Stimulated activated CD8-positive, alpha-beta memory T cell treated with anti-CD3 and anti-CD28 coated beads, Interleukin-4, amount 100 ng/mL, for 1 hour (primary cell): ENCODE measurements at places on chromosomes 3 and 15.

GRCh38 chr15:71781179-71781964, 29.0 kb upstream of the NR2E3 start:
- DNase-seq, result no peak

DNA sequence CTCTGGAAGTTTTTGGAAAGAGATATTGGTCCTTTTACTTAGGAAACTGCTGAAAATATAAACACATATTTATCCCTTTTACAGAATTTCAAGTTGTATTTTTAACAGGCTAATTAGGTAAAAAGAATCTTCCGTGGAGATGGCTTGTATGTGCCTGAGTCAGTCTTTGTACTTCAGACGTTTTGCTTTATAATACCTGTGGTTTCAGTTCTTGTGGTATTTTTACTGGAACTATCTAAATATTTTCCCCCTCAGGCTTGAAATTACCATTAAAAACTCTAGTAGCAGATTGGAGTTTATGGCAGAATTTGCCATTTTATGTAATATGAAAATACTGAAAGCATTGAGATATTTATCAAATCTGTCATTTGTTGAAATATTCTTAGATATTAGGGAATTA, 151.6 kb upstream of the CGNL1 start:
- DNase-seq, result no peak

GRCh38 chr3:12490547-12490946, 6.3 kb downstream of the TSEN2 start:
- DNase-seq, result no peak

GRCh38 chr3:137121704-137122314, 164.0 kb downstream of the IL20RB start:
- DNase-seq, result no peak

DNA sequence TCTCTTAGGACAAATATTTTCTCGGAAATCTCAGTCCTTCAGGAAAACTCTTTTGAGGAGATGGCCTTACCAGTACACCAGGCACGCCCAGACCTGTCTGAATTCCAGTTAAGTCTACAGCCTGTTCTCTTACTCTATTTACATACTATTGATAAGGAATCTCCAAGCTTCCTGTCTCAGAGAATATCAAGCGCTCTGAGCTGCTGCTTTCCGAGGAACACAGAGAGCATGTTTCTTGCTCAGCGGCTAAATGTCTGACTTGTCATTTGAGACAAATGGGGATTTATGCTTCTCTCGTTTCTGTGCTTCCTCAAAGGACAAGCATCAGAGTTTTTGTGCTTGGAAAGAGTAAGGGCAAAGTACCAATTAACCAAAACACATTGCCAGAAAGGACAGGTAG, 112.4 kb upstream of the CCDC54 start:
- no peak for DNase-seq

- DNase-seq, result no peak
These were observed 959 bp downstream of the TPM1 start for GRCh38 chr15:63043335-63044076.

GRCh38 chr15:46413799-46414198, 779.0 kb downstream of the SQOR start:
- no peak for DNase-seq

DNA sequence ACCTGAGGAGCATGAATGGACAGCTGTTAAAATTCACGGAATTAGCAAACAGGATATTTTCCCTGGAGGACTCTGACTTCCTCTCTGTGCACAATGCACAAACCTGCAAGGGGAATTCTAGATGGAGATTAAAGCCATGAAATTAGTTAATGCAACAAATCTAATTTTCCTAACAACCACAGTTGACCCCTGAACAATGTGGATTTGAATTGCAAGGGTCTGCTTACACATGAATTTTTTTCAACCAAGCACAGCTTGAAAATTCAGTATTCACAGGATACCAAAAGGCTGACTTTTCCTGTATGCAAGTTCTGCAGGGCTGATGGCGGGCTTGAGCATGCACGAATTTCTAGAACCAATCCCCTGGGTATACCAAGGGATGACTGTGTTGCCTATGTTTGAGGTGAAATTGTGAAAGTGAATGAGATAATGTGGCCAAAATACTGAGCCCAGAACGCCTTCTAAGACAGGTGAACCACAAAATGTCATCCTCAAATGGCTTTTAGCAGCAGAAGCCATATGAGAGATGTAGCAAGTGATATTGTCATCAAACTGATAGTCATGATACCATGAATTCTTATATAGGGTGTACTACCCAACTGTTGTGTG, 52.5 kb downstream of the COL8A1 start:
- no peak for DNase-seq

GRCh38 chr3:10524270-10524669, 18.9 kb upstream of the ATP2B2 start:
- DNase-seq, result no peak

DNA sequence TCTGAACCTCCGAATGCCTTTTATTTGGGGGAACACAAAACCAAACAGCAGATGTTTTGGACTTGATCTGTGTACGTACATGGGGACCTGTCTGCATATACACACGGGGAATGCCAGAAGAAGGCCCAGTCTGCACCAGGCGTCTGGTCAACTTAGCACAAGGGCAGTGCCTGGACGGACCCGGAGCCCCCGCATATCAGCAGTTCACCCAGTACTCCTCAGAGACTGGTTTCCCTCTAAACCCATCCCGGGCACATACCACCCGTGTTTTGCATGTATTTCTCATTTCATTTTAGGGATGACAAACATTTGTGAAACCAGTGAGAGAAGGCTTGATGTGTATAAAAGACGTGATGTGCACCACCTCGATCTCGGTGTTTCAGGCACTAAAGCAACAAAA, 49.7 kb downstream of the KLHL25 start:
- DNase-seq, result no peak

DNA sequence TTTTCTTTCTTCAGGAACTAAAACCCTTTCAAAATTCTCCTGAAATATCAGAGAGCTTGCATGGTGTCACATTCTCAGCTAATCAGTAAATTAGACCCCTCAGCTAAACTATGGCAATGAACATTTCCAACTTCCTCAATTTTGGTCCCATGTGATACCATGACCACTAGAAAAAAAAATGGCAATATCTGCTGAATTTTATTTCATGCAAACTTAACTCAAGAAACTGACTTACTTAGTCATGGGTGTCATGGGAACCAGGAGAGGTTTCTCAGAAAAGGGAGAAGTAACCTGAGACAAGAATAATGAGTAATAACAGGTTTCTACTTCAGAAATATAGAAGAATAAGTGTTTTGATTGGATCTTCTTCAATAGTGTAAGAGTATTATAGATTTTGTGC, 784.6 kb upstream of the ALCAM start:
- no peak for DNase-seq

GRCh38 chr15:51971032-51971374, 575 bp downstream of the LEO1 start:
- no peak for DNase-seq

DNA sequence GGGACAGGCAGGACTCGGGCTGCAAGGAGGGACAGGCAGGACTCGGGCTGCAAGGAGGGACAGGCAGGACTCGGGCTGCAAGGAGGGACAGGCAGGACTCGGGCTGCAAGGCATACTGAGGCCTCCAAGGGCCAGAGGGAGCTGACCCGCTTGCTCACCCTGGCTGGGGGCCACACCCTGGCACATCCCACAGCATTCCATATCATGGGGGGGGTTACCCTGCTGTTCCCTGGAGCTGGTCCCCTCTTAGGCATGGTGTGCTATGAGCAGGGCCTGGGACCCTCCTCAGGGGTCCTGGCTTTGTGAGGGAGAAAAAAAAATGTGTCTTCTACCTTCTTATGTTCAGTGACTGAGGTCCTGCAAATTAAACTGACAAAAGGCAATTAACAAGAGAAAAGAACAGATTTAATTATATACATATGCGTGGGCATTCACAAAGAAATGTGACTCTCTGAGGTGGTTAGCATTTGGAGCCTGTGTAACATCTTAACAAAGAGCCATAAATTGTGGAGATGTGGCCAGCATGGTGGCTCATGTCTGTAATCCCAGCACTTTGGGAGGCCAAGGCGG, 97.6 kb upstream of the ALDH1A3 start:
- no peak for DNase-seq

DNA sequence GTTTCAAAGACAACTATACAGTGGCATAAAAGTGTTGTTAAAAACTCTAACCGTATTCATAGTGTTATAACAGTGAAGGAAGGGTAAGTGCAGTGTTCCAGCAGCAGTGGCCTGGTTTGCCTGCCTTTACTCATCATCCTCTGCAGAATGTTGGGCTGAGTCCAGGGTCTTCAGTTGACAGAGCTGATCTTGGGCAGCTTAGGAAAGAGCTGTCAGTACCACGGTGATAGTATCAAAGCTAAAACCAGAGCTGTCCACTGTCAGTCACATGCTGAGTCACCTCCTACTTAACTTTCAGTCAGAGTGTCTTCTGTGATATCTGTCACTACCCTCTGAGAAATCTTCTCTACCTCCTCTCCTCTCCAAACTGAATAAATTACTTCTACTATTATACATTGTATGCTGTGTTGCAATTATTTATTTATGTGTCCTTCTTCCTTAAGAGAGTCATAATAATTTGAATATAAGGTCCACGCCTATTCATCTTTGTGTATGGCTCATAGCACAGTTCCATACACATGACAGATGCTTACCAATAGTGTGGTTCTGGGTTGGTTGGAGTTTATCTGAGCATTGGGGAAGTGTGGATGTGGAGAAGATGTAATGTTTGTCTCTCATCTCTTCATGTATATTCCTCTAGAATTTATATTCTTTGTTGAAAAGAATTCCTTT, 242.1 kb downstream of the ZIC1 start:
- DNase-seq, result no peak

- DNase-seq, result no peak
These were observed 18.4 kb downstream of the SMAD6 start for GRCh38 chr15:66720206-66721010.

- peak; percentile 61 for DNase-seq
These were observed 28.3 kb downstream of the RUVBL1 start for GRCh38 chr3:128095222-128095703.

DNA sequence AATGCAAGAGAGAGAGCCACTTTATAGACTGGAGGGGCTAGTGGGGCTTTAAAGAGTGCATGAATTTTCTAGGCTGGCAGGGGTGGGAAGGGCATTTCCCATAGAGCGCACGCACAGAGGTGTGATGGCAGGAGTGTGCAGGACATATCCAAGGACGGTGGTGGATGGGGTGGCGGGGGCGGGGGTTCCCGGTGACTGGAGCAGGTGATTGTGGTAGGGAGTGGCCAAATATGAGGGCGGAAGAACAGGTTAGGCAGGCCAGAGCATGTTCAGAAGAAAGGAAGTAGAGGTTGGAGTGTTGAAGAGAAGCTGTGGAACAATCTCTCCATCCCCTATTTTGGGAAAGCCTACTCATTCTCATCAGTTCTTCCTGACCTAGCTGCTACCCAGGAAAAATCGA, 18.1 kb downstream of the FAM81A start:
- no peak for DNase-seq

GRCh38 chr3:195160908-195161434, 110.0 kb downstream of the XXYLT1 start:
- no peak for DNase-seq

DNA sequence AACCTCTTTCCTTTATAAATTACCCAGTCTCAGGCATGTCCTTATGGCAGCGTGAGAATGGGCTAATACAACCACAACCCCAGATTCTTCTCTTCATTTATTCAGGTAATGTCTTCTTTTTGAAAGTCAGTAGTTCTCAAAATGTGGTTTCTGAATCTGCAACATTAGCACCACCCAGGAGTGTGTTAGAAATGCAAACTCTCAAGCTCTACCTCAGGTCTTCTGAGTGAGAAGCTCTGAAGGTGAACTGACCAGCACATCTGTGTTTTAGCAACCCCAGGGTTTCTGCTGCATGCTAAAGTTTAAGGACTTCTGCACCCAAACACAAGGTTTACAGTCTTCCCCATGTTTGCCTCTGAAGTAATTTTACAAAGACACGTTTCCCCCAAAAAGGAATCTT, 22.3 kb upstream of the TRIM59 start:
- DNase-seq, result no peak

- no peak for DNase-seq
These were observed 14.5 kb downstream of the SETD2 start for GRCh38 chr3:47149339-47149933.

DNA sequence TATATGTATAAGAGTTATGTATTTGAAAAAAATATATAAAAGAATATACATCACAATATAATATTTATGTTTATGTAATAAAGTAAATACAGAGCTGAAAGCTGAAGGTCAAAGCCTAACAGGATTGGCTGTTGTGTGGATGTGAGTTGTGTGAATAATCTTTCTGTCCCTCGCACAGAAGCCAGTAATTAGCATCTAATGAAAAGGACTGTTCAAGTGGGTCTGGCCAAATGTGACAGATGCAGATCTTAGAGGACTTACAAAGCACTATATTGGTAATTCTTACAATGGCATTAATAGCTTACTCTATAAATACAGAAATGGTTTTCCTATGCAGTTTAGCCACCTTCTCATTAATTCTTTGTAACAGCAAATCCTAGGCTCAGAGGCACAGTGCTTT, 2.4 kb downstream of the MKRN3 start:
- DNase-seq, result no peak

DNA sequence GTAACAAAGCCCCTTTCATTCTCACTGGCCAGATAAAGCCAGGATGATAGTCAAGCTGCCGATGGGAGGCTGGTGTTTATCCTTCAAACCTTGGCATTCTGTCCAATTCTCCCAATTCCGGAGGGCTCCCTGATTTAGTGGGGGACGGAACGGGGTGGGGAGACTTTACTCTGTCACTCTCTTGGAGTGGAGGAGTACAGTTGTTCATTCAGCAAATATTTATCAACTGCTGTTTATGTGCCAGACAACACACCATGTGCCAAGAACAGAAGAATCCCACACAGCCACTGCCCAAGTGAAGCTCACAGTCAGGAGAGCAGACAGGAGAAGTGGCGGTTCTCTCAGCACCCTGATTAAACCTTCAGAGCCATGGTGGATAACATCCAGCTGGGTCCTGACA, 63.3 kb downstream of the WNT5A start:
- DNase-seq, result no peak

- DNase-seq, result no peak
These were observed 716 bp downstream of the SELENOS start for GRCh38 chr15:101276501-101277037.

GRCh38 chr3:127252446-127252845, 35.4 kb downstream of the PRR20G start:
- no peak for DNase-seq

DNA sequence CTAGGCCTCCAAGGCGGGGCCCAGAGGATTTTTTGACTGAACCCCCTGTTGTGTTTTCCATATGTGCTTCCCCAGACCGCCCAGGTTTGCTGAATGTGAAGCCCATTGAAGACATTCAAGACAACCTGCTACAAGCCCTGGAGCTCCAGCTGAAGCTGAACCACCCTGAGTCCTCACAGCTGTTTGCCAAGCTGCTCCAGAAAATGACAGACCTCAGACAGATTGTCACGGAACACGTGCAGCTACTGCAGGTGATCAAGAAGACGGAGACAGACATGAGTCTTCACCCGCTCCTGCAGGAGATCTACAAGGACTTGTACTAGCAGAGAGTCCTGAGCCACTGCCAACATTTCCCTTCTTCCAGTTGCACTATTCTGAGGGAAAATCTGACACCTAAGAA, 50.5 kb upstream of the TSEN2 start:
- no peak for DNase-seq
